ENCODE measurements at places on chromosomes 12 and 14.

DNA sequence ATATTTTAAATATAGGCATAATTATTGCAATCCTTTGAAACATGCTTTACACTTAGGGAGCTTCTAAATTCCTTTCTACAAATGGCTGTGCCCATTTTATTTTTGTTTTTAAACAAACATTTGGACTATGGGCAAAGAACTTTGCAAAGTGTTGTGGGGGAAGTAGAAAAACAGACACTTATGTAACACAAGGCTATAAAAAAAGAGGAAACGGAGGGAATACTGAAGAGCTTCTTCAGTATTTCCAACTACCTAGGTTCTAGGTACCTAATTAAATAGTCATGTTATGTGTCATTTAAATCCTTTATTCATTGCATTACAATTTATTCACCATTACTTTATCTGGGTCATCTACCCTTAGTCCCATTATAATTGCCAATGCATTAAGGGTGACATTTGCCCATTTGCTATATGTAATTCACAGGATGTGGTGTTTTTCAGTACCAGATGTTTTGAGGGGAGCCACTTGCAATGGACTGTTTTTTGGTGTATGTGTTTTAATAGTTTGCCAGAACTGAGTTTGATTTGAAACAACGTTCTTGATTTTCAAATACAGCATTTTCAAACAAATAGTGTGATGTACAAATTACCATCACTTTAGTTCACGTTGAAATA, 1.5 kb upstream of the MSRB3 start:
- DNase-seq = no peak

GRCh38 chr12:43540470-43540869, 11.5 kb downstream of the ADAMTS20 start:
- DNase-seq = no peak

GRCh38 chr14:42293180-42293579, 686.5 kb downstream of the LRFN5 start:
- no peak for DNase-seq

DNA sequence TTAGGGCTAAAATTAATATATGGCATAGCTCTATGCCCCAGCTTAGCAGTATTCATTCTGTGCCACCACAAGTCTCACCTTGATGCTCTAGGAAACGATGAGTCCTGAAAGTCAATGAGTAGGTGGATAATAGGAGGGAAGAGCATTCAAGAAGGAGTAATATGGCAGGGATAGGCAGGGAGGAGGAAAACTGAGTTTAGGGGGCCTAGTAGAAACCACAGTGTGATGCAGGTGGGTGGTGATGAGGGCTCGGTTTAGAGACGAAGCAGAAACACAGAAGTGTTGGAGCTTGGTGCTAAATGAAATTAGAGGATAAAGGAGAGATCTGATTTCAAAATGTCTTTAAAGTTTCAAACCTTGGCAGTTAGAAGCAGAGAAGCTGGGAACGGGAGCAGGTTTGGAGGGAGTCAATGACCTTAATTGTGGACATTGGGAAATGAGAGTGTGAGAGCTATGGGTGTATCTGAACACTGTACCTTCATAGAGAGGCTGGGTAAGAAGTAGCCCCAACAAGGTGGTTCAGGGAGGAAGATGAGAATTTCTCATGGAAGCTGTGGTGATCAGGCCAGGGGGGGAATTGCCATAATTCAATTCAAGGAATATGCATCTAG, 144.7 kb upstream of the CPSF6 start:
- DNase-seq = no peak

- DNase-seq = no peak
Measured at GRCh38 chr14:24839617-24840203, 205.7 kb upstream of the GZMB start.

GRCh38 chr12:130008241-130008640, 104.4 kb upstream of the TMEM132D start:
- no peak for DNase-seq

- DNase-seq = no peak
Measured at GRCh38 chr12:96501133-96501761, 11.9 kb downstream of the CFAP54 start.

GRCh38 chr14:69610874-69611171, 573 bp upstream of the SUSD6 start:
- DNase-seq = no peak

DNA sequence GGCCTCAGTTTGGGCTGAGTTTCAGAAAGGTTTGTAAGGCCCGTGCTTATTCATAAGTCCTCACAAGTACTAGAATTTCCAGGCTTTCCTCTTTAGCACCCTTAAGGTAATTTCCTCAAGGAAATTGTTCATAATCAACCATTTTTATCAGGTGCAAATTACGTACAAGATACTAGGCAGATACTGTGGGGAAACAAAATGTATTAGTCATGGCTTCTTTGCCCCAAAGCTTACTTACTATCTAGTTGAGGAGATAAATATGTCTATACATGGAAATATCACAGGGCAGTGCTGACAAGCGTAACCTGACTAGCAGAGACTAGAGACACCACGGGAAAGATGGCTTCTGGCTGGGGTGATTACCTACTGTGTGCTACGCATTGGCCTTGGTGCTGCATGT, 22.5 kb downstream of the MAX start:
- no peak for DNase-seq

DNA sequence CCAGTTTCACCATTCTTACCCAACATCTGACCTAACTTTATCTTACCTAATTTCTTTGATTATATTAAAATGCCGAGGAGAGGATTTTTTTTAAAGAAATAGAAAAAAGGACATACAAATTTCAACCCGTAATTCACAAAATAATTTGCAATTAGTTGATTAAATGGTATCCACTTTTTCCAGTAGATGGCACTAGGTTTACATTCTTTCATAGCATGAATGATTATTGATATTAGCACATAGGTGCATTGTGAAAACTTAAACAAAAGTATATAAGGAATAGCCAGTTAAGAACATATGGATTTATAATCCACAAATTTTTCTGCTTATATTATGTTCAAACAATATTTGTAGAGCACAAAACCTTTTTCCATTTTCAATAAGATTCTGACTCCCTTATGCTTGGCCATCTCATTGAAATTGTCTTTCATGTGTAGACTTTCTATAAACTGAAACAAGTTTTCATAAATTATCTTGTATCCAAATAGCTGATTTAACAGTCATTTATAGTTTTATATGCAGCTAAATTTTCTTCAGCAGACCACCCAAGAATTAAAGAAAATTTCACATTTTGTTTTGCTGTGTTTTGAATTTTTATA, 35.3 kb downstream of the MSRB3 start:
- DNase-seq = no peak

- DNase-seq = no peak
Measured at GRCh38 chr12:53563452-53564028, 56.3 kb upstream of the NPFF start.

DNA sequence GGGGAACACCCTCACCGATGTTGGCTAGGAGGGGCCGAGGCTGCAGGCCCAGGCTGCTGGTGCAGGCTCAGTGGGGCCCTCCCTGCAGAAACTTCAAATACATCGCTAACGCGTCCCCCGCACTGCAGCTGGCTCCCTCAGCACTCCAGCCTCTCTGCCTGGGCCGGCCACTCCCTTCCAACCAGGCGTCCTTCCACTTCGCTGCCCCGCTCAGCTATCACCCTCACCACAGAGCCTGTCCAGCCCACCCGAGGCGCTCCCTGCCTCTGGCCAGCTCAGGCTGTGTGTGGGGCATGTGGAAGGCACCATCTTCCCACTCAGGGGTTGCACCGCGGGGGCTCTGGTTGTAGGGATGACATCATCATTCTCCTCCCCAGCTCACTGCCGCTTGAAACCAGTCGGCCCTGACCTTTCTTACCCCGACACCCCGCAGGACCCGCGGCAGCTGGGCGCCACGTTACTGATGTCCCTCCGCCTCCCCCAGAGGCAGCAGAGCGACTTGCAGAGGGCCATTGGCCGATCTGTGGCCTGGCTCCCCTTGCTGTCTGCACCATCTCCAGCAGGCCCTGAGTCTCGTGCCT, 199.9 kb upstream of the RTL1 start:
- DNase-seq = no peak

GRCh38 chr14:103279142-103280025, 54.7 kb upstream of the EIF5 start:
- DNase-seq = no peak

DNA sequence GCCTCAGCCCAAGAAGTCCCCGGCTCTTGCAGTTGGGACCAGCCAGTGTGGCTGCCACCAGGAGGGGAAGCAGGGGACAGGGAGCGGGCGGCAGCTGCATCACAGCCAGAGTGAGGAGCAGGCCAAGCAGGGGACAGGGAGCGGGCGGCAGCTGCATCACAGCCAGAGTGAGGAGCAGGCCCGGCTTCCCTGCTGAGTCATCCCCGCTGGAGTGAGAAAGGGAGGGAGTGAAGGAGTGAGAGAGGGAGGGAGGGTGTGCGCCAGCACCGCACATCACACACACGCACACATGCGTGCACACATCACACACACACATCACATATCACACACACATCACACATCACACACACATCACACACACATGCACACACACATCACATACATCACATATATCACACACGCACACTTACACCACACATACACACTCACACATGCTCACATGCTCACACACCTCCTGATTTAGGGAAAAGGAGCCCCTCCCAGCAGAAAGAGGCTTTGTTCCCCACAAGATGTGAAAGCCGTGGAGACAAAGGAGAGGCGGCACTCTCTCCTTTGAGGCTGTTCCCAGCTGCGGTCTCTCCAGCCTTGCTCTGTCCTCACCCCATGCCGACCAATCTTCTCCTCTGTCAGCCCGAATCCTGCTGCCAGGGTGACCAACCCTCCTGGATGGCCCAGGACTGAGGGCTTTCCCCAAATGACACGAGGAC, 16.7 kb upstream of the ZDHHC22 start:
- DNase-seq = no peak
